KBM-7 (cell line): ENCODE measurements at places on chromosomes 7 and 10.

DNA sequence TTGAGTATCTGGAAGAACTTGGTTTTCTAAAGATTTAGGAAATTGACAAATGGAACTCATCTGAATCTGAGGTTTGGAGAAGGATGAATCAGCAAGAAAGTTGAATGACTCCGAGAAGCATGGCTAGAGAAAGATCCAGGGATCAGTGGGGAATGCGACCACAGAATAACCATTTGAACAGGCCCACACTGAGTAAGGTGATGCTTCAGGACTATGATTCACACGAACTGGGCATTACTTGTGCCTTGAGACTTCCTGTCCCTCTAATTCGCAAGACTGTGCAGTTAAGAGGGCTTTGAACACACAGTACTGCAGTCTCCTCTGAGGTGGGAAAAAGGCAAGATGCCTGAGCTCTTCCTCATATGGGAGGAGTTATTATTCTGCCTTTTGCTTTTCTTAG is 395.5 kb upstream of the POM121L12 start:
- DNase-seq = no peak

DNA sequence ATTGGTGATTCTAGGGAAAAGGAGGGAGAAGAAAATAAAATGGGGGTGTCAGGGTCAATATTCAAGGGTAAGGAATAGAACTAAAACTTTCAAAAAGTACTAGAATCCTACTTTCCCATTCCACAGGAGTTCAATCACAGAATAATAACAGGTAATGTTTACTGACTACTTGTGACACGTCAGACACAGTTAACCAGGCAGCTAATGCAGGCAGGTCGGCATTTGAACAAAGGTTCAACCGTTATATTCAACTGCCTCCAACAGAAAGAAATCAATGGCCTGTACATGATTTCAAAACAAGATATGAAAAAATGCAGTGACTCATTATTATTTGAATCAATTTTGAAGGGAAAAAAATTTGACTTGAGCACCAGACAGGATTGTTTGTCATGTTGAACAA is 3.1 kb downstream of the ASB15 start:
- no peak for DNase-seq

- DNase-seq = no peak
Measured at GRCh38 chr7:42237811-42238541, 967 bp upstream of the GLI3 start.

GRCh38 chr7:137801003-137801402 is 45.8 kb downstream of the DGKI start:
- no peak for DNase-seq

DNA sequence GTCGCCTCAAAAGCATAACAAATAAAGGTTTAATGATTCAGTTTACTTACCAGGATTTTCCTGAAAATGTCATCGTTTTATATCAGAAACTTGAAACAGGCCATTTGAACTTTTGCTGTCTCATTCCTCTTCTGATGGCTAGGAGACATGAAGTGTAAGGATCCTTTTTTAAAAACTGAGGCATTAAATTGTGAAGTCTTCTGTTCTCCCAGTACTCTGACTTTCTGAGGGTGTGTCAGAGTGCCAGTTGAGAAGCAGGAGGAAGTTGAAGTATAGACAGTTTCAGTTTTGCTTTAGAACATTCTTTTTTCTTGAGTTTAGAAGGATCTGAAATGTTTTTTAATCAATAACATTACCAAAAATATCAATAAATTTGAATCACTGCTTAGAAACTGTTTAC is at the start of gene SAMD9L:
Gene SAMD9L, minus strand, starts transcription at position 242 of the 400 bp plus-strand sequence. CDS start 12,414 bp downstream, outside the sequence.
- DNase-seq = no peak

DNA sequence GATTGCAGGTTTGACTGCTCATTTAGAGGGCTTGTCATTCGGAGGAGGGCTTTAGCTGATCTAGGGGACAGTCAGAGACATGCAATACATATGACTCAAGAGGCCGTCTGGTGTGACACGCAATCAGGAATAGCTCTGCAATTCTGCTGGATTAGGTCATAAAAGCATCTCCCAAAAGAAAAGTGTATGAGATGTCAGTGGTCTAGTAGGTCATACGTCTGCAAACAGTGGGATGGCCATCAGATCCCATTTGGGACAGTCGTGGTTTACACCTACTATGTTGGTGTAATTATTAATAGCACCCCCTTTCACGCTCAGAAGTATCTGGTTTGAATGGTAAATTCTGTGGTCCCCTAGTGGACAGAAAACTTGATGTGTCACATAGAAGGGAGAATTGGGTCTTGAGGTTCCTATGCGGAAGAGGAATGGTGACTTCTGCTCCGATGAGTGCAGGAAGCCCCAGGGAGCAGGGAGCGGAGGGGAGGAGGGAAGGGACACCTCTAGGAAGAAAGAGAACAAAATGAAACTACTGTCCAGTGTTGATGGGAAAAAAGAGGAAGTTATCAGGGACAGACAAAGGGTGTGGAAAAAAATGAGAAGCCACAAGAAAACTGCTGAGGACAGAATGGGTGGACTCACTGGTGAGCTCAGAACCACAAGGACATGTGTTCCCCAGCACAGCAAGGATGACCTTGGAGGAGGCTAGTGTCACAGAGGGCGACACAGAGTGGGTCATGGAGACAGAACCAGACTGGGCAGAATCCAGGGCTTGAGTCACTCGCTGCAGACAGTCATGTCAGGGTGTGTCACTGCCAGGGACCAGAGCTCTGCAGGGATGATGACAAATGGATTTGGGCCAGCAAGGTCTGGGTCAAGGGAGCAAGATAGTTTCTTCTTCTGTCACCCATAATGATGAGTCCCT is 59.9 kb downstream of the MAP3K8 start:
- peak; percentile 91 for DNase-seq

- no peak for DNase-seq
Measured at GRCh38 chr7:46707973-46708372, 786.9 kb upstream of the IGFBP3 start.

DNA sequence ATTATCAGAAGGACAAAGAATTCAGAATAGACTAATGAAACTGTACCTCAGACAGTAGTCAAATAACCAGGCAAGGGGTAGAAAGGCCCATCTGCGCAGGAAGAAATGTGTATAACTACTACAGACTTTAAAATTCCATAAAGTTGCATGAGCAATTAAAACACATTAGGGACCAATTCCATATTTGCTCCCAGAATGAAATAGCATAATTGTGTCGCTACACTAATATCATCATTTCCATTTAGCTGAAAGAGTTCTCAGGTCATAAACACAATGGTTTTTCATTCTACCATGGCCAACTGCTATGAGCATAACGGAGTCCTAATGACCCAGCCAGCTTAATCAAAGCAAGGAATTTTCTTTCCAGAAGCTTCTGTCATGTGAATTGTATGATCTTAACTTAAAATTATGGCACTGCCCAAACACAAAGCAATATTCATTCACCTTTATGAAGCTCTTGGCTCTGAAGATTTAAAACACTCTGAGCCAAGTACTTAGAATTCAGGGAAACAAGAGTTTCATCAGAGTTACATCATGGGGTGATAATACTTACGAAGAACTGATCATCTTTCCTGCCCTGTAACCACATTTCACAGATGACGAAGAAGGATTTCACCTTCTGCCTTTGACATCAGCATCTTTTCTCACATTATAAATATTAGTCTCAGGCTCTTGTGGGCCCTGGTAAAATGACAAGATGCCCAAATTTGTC is 98.1 kb upstream of the DOCK1 start:
- no peak for DNase-seq

DNA sequence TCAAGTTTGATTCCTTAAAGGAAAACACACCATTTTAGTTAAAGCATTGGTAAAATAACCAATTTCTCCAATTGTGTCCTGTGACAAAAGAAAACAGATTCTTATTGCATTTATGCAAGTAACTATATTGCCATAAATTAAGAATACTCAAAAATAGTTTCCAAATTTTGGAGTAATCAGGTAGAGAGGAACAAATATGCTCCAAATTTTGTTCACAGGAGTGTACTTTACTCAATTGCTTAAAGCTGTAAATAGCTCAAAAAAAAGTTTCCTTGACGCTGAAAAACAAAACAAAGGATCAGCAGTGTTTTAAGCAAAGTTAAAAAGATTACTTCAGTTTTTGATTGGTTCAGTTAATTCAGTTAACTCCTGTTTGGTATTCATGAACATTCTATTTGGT is 52.2 kb upstream of the INHBA start:
- DNase-seq = no peak

DNA sequence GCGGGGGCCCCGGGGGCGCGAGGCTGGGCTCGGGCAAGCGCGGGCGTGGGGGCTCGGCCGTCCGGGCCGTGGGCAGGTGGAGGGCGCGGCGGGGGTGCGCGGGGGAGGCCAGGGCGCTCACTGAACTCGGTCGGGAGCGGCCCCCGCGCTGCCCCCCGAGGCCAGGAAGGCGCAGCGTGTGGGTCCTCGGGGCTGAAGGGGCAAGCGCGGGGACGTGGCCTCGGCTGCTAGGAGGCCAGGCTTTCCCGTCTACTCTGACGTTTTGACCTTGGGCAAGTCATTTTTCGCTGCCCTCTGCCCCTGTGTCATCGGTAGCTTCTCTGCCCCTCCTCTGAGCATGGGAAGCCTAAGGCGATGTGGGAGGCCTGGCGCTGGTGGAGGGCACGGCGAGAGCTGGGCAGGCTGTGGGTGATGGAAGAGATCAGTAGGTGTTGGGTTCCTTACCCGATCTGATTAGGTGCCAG is 441 bp downstream of the FBH1 start:
- DNase-seq = peak; percentile 43

GRCh38 chr10:72068126-72068765 is 20.1 kb downstream of the SPOCK2 start:
- DNase-seq = no peak

DNA sequence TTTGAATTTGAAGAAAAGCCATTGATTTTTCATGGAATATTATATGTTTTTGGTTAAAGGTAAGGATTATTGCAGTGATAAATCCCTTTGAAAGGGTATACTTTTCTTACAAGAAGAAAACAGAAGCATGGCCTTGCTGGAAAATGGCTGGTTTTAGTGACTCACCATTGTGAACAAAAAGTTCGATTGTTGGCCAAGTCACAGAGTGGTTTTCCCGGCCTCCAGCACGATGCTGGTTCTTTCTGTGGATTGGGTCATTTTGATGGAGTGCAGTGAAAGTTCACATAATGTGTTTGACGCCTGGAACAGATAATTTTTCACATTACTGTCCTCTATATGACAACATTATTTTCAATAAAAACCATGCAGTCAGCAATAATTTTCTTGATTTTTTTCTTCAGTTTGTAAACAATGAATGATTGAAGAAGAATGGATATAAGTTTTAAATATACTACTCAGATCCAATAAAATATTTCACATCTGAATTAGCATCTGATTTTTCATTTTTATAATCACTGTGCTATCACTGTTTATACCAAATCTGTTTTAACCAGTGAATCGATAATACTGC is 60.9 kb downstream of the RBM20 start:
- no peak for DNase-seq

DNA sequence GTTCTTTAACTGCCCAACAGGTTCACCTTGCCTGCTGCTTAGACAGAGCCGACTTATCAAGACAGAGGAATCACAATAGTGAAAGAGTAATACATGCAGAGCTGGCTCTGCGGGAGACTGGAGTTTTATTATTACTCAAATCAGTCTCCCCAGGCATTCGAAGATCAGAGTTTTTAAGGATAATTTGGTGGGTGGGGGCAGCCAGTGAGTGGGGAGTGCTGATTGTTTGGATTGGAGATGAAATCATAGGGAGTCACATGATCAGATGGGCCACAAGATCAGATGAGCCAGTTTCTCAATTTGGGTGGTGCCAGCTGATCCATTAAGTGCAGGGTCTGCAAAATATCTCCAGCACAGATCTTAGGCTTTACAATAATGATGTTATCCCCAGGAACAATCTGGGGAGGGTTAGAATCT is 131.3 kb downstream of the AKR1D1 start:
- no peak for DNase-seq
